Myometrial cell (primary cell): ENCODE measurements at places on chromosomes 13 and 19. TPM values are rescaled to one million over a fixed set of nuclear protein-coding genes. Genes with fewer than 3 reads are reported as not detected.

ZNF560 gene
- total RNA-seq = 0.29 and 0.53 TPM in 2 replicates

MIDN gene
- total RNA-seq = 6.2 and 9.5 TPM in 2 replicates

OVOL3 gene
- not detected in 2 replicates for total RNA-seq

SCGB2B2 gene
- not detected in 2 replicates for total RNA-seq

NALCN gene
- 1.8 and 2.6 TPM in 2 replicates for total RNA-seq

MIR17HG gene
- 0.35 and 0.86 TPM in 2 replicates for total RNA-seq

CEACAM16 gene
- not detected in 2 replicates for total RNA-seq

LILRA1 gene
- total RNA-seq = not detected in 2 replicates

KLHL1 gene
- not detected in 2 replicates for total RNA-seq

PDX1 gene
- total RNA-seq = not detected in 2 replicates

CRLF1 gene
- 3.4 and 30.8 TPM in 2 replicates for total RNA-seq

PGLYRP2 gene
- total RNA-seq = not detected in 2 replicates

ACP5 gene
- total RNA-seq = not detected in 2 replicates

TMEM59L gene
- total RNA-seq = 2.0 TPM in 1 of 2 replicates, not detected in the other

LRRC25 gene
- total RNA-seq = 0.18 TPM in 1 of 2 replicates, not detected in the other

POSTN gene
- total RNA-seq = 194 and 257 TPM in 2 replicates

SHFL gene
- total RNA-seq = 12.1 and 15.3 TPM in 2 replicates

APOC1 gene
- total RNA-seq = 6.6 and 16.7 TPM in 2 replicates

FNDC3A gene
- 38.8 and 39.2 TPM in 2 replicates for total RNA-seq

MBD3L3 gene
- not detected in 2 replicates for total RNA-seq

IFNL1 gene
- not detected in 2 replicates for total RNA-seq

CDC42EP5 gene
- 28.4 and 33.2 TPM in 2 replicates for total RNA-seq

PLIN4 gene
- total RNA-seq = 0.71 and 1.2 TPM in 2 replicates

MAST3 gene
- total RNA-seq = 4.3 and 7.2 TPM in 2 replicates

ATP5F1D gene
- 63.1 and 89.1 TPM in 2 replicates for total RNA-seq

KIR3DL1 gene
- total RNA-seq = not detected in 2 replicates

ADGRE1 gene
- total RNA-seq = not detected in 2 replicates

GPR4 gene
- 0.29 and 0.53 TPM in 2 replicates for total RNA-seq

PSPN gene
- under 0.01 and 0.89 TPM in 2 replicates for total RNA-seq

TNFSF11 gene
- total RNA-seq = 1.2 and 3.2 TPM in 2 replicates

LGALS4 gene
- not detected in 2 replicates for total RNA-seq

KIR2DL1 gene
- total RNA-seq = not detected in 2 replicates

ASF1B gene
- 37.4 and 40.9 TPM in 2 replicates for total RNA-seq

SIGLECL1 gene
- not detected in 2 replicates for total RNA-seq

PSG1 gene
- 0.29 and 0.53 TPM in 2 replicates for total RNA-seq

GNG8 gene
- total RNA-seq = not detected in 2 replicates

KLK13 gene
- not detected in 2 replicates for total RNA-seq

CLDN10 gene
- not detected in 2 replicates for total RNA-seq

S1PR5 gene
- not detected in 2 replicates for total RNA-seq

ZGLP1 gene
- total RNA-seq = 0.53 and 0.58 TPM in 2 replicates

NMRK2 gene
- total RNA-seq = not detected in 2 replicates

ZNF264 gene
- 10.7 and 12.1 TPM in 2 replicates for total RNA-seq

SPTBN4 gene
- total RNA-seq = 0.18 and 2.6 TPM in 2 replicates

ETHE1 gene
- 74.8 and 85.9 TPM in 2 replicates for total RNA-seq

ZNF260 gene
- 4.0 and 6.0 TPM in 2 replicates for total RNA-seq

FXYD1 gene
- not detected in 2 replicates for total RNA-seq

FUT1 gene
- total RNA-seq = under 0.01 and 0.86 TPM in 2 replicates

WDR88 gene
- total RNA-seq = not detected in 2 replicates

SYNGR4 gene
- total RNA-seq = not detected in 2 replicates

EEF2 gene
- total RNA-seq = 3,099 and 3,249 TPM in 2 replicates

GADD45GIP1 gene
- 49.1 and 63.7 TPM in 2 replicates for total RNA-seq

RFPL4AL1 gene
- total RNA-seq = not detected in 2 replicates

SACS gene
- total RNA-seq = 30.6 and 39.9 TPM in 2 replicates

COL4A2 gene
- 257 TPM in 2 replicates for total RNA-seq
